ENCODE measurements at places on chromosomes 12 and 14.

DNA sequence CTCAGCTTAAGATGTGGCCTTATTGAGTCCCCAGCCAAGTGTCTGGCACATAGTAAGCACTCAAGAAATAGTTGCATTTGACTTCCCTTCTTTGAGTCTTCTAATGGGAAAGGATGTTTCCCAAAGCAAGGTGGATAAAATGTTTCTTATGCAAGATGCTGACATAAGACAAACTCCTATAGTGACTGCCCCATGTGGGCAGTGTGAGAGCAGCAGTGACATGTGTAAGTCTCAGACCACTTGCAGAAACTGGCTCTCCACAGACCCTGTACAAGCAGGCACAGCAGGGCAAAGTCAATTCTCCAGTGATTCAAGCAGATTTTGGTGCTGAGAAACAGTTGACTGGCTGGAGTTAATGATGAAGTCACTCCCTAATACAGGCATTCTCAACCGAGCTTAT, 255.3 kb downstream of the ANO2 start:
- no peak for DNase-seq

GRCh38 chr14:63853831-63854293, 1.1 kb downstream of the SYNE2 start:
- peak; percentile 10 for DNase-seq

DNA sequence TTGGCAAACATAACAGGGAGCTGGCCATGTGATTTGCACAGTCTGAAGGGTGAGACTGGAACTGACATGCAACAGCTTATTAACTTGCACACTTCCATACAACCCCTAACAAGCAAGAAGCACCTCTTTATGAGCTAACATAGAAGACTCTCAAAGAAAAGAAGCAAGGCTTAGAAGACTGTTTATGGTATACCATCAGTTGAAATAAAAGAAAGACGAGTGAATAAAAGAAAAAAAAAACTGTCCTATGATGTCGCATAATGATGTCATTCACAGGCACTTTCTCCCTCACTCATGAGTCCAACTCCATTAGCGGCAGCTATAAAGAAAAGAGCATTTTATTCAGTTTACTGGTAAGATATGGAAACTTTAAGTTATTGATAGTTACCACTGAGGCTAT, 3.3 kb upstream of the MDM1 start:
- DNase-seq = no peak

- no peak for DNase-seq
Observed at GRCh38 chr14:72590577-72590976, 303.3 kb downstream of the DPF3 start.

- DNase-seq = no peak
Observed at GRCh38 chr12:124742111-124742510, 121.6 kb downstream of the SCARB1 start.

GRCh38 chr12:93302331-93303229, 75.1 kb upstream of the NUDT4 start:
- no peak for DNase-seq

Measured in HS-5 (cell line).